Activated CD4-positive, alpha-beta T cell treated with anti-CD3 and anti-CD28 coated beads, Interleukin-2, amount 10 ng/mL, durations not matched to agents 7 days and 5 days (primary cell): ENCODE measurements at places on chromosomes 6 and 20.

DNA sequence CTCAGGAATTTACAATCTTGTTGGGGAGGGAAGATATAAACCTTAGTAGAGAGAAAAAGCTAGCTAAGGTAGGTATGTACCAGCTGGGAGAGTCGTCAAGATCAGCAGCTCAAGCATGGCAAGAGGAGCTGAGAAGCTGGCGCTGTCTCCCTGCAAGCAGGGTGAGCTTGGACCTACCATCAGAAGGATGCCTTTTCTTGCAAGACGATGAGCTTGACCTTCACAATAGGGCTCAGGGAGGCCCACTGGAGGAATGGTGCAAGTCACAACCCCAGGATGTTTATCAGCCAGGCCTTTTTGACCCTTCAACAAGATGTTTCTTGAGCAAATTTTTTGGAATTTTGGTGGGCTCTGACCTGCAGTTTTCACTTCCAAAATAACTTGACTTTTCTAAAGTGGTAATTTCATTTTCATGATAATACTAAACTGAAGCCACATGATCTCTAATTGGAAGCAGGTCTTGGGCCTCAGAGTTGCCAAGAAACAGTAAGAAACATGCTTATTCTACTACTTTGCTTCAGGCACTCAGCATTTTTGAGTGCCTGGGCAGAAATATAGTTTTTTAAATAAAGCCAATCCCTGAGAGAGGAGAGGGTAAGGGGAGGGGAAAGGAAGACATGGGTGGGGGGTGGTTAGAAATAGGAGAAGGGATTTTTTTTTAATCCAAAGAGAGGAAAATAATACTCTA, 258.1 kb downstream of the CLIC5 start:
- no peak for DNase-seq

DNA sequence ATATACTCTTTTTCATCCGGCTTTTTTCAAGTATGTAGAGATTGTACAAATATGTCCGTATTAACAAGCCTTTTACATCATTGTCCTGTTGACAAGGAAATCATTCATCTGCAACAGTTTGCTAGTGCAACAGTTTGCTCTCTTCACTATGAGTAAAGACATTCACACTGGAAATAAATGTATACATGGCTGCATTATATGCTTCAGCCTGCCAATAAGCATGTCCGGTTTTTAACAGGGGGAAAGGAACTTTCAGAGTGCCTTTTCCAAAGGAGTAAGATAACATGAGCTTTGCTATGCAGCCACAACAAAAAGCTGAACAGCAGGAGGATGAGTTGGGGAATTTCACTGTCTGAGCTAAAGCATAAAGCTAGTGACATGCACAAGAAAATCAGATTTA, 99.4 kb upstream of the ADTRP start:
- DNase-seq = no peak

DNA sequence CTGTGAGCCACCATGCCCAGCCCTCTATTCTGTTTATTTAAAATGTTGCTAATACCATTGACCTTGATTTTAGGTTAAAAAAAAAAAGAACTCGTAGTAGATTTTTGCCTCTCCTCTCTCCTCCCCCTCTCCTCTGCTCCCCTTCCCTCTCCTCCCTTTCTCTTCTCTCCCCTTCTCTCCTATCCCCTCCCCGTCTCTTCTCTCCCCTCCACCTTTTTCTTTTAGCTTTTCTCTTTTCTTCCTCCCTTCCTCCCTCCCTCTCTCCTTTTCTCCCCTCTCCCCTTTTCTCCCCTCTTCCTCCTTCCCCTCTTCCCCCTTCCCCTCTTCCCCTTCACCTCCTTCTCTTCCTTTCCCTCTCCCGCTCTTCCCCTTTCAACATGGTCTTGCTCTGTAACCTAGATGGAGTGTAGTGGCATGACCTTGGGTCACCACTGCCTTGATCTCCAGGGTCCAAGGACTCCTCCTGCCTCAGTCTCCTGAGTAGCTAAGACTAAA, 223.8 kb downstream of the ZFAND3 start:
- no peak for DNase-seq

DNA sequence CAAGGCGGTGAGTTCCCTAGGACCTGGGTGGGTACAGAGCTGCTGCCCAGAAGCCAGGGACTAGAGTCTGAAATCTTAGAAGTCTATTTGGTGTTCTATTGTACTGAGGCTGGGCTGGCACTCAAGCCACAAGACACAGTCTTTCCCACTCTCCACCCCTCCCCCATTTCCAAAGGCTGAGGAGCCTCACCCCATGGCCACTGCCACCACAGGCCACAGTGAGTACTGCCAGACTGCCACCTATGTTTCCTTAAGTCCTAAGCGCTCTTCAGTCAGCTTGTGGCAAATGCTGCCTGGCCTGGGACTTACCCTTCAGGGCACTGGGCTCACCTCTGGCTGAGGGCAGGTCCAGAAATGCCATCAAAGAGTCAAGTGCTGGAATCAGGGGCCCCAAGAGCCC, 469.3 kb downstream of the HAO1 start:
- DNase-seq = no peak

- no peak for DNase-seq
These were observed 74.0 kb downstream of the PTPRA start for GRCh38 chr20:2946988-2947961.

GRCh38 chr20:2230726-2231488, 64.9 kb upstream of the TGM3 start:
- DNase-seq = no peak

- no peak for DNase-seq
These were observed 131.6 kb downstream of the OGFRL1 start for GRCh38 chr6:71420095-71420692.

DNA sequence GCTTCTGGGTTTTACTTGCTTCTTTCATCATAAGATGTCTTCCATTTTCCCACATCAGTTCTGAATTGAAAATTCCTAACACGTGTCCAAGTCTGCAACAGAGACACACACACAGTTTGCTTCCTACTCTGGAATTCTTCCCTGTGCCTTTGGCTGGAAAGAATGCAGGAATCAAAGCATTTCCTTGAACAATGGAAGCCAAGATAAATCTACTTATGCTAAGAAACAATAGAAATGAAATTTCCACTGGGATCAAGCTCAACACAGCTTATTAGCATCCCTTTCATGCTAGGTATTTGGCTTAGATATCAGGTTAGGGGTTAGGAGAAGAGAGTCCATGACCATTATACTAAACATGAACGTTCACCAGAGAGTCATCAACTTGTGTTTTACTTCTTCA, 101.1 kb upstream of the SCAF8 start:
- DNase-seq = no peak

- DNase-seq = no peak
These were observed 14.9 kb upstream of the RFPL4B start for GRCh38 chr6:112332274-112332673.

GRCh38 chr6:162713974-162714780, 13.4 kb downstream of the PRKN start:
- DNase-seq = no peak

GRCh38 chr6:150603176-150603575, 3.5 kb downstream of the PLEKHG1 start:
- no peak for DNase-seq

DNA sequence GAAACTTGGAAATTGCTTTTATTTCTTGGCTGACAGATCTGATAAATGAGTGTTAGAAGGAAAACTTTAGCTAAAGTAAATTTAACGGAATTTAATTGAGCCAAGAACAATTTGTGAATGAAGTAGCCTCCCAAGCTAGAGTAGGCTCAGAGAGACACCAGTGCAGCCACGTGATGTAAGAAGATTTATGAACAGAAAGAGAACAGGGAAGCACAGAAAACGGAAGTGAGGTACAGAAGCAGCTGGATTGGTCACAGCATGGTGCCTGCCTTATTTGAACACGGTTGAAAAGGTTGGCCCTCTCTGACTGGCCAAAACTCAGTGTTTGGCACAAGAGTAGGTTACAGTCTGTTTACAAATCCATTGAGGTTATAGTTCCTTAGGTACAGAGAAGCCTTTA, 29.5 kb upstream of the IFNGR1 start:
- DNase-seq = no peak

DNA sequence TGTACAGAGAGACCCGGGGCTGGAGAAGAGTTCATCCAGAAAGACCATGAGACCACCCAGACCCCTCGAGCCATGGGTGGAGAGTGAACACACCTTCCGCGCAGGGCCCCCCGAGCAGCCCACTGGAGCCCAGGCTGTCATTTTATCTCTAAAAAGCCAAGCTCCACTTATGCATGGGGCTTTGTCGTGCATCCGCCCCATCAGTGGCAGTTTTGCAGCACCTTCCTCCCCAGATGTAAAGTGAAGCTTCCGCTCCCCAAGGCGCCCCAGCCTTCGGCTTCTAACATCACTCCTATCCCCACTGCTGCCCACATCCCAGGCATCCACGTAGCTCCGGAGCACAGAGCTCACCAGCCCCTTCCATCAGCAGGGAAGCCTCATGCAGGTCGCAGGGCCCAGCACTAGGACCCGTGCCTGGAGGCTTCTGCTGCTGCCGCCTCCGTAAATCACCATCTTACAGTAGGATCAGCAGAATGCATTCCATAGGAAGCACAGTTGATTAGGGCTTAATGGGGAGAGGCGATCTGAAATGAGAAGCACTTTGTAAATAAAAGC, 301.1 kb downstream of the TAF4 start:
- DNase-seq = no peak

DNA sequence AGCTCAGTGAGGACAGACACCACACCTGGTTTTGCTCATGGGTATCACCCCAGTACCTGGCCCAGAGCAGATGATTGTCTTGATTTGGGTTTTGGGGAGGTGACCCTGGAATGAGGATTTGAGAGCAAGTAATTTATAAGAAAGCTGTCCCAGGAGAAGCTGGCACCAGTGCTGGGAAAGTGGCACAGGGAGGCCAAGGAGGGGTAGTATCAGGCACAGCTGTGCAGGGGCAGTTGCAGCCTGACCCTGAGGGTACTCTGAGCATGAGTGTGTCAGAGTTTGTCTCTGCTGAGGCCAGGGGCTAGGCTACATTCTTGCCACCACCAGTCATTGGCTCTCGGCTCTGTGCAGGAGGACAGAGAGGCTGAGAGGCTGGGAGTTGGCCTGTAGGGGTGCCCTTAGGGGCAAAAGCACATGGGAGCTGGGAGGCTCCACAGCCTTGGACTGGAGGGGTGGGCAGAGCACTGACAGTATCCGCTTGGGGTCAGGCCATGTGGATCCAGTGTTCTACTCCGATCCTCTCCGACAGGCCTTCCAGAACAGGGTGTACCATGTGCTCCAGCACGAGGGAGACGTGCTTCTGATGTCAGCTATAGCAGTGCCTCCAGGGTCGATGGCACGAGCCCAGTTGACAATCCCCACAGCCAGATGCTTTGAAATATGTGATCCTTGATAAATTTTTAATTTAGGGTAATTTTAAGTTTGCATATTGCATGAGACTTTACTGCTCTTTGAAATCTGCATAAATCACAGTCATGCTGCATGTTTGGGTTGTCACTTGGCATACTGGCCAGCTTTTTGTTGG, 121.3 kb downstream of the PHACTR3 start:
- no peak for DNase-seq
